Stimulated activated CD8-positive, alpha-beta memory T cell treated with anti-CD3 and anti-CD28 coated beads, Interleukin-7, amount 100 ng/mL, for 48 hours (primary cell): ENCODE measurements at places on chromosomes 16 and 17.

DNA sequence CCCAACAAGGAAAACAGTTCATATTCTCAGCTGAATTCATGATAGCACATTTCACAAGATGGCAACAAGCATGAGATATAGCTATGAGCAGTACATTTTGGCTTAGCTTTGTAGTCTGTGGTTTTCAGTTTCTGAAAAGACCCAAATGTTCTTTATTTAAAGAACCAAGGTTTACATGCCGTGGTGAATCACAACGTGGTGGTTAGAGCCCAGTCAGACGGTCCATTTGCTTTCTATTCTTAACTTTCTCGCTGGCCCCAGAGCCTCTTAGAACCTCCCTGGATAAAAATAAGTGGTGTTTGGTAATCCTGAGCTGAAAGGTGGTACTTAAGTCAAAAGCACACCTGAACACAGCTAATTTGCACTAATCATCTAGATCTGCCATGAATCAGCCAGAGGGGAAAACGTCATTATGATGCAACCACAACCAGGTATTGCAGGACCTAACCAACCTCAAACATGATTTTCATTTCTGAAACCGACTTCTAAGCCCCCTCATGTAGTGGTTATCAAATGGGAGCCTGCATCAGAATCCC is 18.6 kb upstream of the HAPSTR1 start:
- DNase-seq = peak; percentile 60

GRCh38 chr16:997440-998051 is 16.0 kb downstream of the SOX8 start:
- peak; percentile 25 for DNase-seq

- no peak for DNase-seq
Measured at GRCh38 chr17:45731459-45731858, 52.7 kb upstream of the CRHR1 start.

DNA sequence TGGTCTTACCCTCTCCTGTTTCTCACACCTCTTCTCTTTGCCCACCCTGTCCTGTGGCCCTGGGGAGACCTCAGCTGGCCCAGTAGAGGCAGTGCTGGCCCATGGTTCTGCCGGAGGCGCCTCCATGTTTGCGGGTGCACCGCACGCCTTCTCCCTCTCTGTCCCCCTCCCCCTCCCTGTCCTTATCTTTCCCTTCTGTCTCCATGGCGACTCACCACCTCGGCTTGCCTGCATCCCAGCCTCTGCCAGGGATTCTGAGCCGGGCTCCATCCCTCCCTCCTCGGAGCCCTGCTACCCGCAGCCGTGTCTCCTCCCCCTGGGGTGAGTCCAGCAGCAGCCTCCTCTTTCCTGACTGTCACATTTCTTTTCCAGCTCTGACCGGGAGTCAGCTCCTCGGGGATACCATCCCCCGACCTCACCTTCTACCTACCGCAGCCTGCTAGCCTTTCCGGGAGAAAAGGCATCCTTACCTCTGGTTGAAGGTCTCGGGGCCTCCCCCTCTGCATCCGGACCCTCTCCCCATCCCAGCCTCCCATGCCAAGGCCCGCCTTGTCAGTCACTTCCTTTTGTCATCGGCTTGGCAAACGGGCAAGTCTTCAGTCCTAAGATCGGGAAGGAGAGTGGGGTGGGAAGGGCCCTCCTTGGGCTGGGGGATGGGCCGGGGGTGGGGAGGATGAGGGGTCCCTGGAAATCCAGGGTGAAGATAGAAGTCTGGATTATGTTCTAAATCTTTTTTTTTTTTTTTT is at the start of gene RNF112:
TSS of gene RNF112 (plus strand) at position 358 of the 746 bp plus-strand sequence. CDS start at position 535, 177 bp downstream.
- DNase-seq = no peak

DNA sequence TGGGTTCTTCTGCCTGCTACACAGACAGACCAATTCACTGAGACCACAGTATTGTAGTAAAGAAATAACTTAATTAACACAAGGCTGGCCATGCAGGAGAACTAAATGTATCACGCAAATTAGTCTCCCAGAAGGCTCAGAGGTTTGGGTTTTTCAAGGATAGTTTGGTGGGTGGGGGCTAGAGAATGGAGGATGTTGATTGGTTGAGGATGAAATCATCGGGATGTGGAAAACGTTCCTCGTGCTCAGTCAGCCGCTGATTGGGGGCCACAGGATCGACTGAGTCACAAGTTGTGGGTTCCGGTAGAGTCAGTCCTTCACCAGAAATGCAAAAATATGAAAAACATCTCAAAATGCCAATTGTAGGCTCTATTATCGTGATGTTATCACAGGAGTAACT is 18.7 kb downstream of the RHOT1 start:
- no peak for DNase-seq
